NCI-H187 treated with DMSO at 0.1 percent for 48 hours (cell line): ENCODE measurements at places on chromosomes 5 and 9.

- no peak for DNase-seq
Measured at GRCh38 chr5:165000479-165001190, 1495.2 kb downstream of the MAT2B start.

GRCh38 chr5:1781726-1782384 is 17.8 kb downstream of the MRPL36 start:
- DNase-seq: no peak

- no peak for DNase-seq
Measured at GRCh38 chr5:38494175-38494574, 62.3 kb downstream of the LIFR start.

GRCh38 chr5:33776151-33776660 is 115.6 kb downstream of the ADAMTS12 start:
- no peak for DNase-seq

GRCh38 chr5:158797498-158797845 is 302.2 kb downstream of the EBF1 start:
- DNase-seq: no peak

- DNase-seq: no peak
Measured at GRCh38 chr9:35618854-35619799, 914 bp upstream of the CD72 start.

DNA sequence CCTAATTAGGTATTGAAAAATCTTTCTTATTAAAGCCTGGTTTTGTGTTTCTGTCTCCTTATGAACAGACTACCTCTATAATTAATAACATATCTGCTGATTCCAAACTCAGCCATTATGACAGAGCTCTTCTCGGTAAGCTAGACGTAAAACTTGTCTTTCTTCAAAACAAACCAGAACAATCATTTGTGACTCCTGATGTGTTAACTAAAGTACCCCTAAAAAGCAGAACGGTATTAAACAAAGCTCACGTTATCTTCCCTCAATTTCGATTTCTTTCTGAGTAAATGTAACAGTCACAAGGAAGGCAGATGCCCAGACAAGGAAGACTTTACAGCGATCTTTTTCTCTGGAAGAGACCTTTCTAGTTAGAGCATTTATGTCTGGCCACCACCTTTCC is 1.8 kb downstream of the SEMA5A start:
- no peak for DNase-seq

GRCh38 chr9:68747043-68747533 is 42.0 kb downstream of the PIP5K1B start:
- DNase-seq: no peak

GRCh38 chr5:112154940-112155686 is 264.0 kb downstream of the EPB41L4A start:
- DNase-seq: no peak

DNA sequence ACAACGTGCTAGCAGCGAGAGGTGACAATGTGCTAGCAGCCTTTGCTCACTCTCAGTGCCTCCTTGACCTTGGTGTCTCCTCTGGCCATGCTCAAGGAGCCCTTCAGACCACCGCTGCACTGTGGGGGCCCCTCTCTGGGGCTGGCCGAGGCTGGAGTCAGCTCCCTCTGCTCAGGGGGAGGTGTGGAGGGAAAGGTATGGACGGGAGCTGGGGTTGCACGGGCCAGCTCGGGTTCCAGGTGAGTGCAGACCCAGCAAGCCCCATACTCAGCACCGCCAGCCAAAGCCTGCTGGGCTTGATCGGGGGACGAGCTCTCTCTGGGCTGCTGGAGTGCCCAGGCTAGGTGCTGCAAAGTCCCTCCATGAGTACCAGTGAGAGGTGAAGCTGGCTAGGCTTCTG is 180.2 kb downstream of the TRIM36 start:
- no peak for DNase-seq

DNA sequence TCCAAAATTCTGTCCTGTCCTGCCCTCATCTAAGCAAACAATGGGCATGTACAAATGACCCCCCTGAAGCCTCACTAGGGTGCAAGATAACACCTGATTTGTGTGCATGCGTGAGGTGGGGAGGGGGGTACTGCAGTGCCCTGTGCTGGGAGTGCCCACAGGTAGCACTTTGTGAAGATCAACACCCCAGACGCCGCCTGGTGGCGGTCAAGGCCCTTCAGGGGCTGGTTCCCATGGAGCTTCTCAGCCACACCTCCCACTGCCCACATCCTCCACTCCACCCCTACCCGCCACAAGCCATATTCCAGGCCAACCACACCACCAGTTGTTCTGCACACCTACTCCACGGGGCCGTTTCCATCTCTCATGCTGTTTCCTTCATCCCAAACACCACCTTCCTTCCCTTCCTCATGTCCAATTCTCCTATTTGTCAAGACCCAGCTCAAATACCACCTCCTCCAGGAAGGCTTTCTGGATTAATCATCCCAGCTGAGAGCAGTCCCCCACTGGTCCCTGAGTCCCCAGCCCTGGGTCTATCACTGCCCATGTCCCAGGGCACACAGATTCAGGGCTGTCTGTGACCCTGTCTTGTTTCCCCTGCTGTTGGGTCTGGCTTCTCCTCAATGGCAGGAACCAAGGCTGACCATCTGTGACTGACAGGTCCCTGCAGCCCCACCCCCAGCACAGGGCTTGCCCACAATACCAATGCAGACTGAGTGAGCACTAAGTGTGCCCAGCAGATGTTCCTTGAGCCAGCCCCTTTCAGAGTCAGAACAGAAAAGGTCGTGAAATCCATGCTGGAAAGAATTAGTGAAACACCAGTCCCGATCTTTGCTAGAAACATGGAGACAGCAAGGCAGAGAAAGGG is 178.4 kb downstream of the PAX5 start:
- DNase-seq: no peak

DNA sequence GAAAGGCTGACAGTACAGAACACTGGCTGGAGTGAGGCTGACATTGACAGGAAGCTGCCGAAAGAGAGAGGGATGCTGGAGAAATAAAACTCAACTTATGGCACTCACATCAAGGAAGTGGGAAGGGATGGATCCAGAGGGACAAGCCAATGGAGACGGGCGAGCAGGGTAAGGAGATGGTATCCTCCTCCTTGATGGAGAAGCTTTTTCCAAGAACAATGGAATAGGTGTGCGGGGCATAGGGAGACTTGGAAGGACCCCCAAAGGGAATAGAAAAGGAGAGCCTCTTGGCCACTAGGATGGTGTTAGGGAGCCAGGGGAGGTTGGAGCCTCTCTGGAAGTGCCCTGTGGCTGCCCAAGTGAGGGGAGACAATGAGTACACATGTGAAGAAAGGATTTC is 58.4 kb upstream of the GRHPR start:
- no peak for DNase-seq
